Activated CD8-positive, alpha-beta T cell treated with anti-CD3 and anti-CD28 coated beads for 36 hours (primary cell): ENCODE measurements at places on chromosomes 2 and 18.
A peak's percentile ranks its signal among the peaks of the same experiment; 100 is the strongest.

DNA sequence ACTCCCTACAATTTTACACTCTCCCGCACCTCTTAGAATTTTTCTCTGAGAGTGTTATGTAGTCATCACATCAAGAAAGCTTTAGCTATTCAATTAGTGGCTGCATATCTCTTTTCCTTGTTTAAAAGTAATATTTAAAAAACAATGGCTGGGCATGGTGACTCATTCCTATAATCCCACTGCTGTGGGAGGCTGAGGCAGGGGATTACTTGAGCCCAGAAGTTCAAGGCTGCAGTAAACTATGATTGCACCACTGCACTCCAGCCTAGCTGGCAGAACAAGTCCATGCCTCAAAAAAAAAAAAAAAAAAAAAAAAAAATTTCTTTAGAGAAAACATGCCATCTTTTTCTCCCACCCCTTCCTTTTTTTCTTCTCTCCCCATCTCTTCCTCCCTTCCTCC lies 44.3 kb downstream of the AQP4 start:
- DNase-seq, result no peak

- DNase-seq, result no peak
Measured at GRCh38 chr2:171630812-171631626, 56.2 kb upstream of the DYNC1I2 start.

DNA sequence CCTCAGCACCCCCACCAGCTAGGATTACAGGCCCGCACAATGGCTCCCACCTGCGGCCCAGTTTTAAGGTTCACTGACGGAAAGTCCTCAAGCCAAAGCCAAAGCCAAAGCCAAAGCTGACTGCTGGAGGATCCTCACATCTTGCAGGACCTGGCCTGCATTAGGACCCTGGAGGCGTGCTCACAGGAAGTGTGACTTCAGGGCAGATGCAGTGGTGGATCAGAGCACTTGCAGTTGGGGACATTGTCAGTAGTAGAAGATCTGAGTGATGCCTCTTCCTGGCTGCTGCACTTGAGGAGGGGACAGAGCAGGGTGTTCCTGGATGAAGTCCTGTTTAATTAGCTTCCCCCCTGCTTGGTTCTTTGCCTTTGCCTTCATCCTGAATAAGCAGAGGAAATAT lies 69.0 kb upstream of the ALPP start:
- DNase-seq, result peak; percentile 69

DNA sequence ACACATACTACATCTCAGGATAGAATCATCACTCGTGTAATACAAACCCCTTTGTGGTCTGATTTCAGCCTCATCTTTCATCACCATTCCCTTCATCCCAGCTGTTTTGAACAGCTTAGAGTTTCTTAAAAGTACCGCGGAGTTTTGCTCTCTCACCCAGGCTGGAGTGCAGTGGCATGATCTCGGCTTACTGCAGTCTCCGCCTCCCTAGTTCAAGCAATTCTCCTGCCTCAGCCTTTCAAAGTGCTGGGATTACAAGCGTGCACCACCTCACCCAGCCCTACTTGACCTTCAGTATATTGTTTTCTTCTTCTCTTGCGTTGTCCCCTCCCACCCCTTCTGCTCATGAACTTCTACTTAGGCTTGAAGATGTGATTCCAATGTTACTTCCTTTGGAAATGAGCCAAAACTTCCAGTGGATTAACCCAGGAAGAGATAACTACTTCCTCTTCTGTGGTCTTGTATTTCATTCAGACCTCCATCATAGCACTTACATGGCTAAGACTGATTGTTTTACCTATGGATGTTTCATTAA lies 15.8 kb downstream of the ERLEC1 start:
- no peak for DNase-seq

DNA sequence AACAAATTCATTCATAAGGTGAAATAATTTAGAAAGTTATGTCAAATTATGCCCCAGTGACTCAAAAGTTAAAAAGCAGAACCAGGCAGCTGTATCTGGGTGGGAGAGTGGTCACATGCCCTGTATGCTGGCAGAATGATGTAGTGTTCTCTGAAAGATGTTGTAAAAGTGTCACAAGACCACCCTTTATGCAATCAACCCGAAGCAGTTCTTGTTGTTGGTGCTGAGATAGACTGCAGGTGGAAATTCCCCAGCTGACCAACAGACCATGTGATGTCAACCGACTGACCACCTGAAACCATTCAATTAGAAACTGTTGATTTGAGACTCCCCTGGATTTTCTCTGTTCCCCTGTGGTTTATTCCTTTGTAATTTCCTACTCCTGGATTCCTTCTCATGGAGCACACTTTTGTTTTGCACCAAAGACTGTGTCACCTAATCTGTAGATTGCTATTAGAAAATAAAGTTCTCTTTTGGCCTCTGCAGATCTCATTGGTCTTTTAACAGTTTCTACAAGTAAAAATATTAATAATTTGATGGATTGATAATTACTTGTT lies 1341.3 kb upstream of the LRRTM1 start:
- DNase-seq, result no peak

GRCh38 chr18:49174478-49174877 lies 223.7 kb upstream of the SMAD7 start:
- DNase-seq, result no peak

- no peak for DNase-seq
Measured at GRCh38 chr2:44233450-44234128, 41.7 kb upstream of the SLC3A1 start.

DNA sequence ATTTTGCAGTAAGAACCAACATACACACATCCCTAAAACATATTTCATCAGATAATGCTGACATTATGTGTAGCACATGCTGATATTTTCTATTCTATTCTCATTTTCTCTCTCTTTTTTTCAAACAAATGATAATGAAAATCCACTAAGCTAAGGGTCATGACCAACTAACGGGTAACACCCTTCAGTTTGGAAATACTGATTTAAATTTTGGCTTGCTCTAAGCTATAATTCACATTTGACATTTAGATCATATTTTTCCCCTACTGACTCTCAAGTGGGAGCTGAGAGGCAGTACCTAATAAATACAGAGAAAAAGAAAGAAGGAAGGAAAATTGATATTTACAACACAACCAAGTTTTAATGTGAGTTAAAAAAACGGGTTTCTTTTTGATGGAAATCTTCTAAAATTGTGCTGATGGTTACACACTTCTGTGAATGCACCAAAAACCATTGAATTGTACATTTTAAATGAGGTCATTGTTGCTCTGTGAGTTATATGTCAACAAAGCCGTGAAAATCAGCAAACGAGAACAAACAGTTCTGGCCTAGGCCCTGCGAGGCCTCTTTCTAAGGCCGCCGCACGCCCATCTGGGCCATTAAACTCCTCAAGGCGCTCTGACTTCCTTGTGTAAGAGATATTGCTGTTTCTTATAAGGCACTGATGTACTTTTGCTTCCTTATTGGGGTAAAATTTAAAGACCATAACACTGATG lies 124.2 kb downstream of the GALR1 start:
- DNase-seq, result no peak

GRCh38 chr18:11035814-11036495 lies 113.4 kb downstream of the PIEZO2 start:
- DNase-seq, result no peak

DNA sequence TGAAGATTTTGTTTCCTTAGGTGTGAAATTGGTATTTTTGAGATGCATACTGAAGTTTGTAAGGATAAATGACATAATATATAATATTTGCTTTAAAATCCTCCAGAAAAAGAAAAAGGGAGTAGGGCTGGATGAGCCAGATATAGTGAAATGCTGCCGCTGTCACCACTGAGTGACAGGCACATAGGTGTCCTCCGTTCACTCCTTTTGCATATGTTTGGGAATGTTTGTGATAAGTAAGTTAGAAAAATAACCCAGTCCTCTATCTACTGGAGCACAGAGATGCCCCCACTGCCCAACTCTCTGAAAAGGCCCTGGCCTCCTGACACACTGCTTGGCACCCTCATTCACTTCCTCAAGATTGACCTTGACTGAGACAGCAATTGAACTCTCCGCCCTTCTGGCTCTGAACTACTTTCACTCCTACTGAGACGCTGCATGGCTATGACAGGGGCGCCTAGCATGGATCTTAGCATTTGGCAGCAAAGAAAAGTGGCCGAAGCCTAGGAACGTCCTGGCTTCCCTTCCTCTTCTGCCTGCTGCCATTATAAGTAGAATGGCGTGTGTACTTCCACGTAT lies 10.1 kb downstream of the ID2 start:
- no peak for DNase-seq

DNA sequence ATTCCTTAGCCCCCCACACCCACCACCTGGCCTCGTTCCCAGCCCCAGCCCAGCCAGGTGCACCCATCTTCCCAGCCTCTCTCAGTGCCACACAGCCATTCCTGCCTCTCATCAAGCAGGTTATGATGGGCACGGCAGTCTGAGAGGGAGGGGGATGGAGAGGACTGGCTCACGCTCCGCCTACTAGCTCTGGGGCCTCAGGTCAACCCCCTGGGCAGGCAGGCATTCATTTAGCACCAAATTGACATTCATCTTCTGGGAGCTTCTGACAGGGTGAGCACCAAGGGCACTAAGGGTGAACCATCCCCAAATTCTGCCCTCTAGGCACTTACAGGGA lies 66.2 kb upstream of the FOSL2 start:
- DNase-seq, result no peak

GRCh38 chr2:170202437-170202836 lies 24.5 kb downstream of the MYO3B start:
- DNase-seq, result no peak

- DNase-seq, result no peak
Measured at GRCh38 chr2:3325458-3326181, 52.0 kb downstream of the EIPR1 start.

- no peak for DNase-seq
Measured at GRCh38 chr18:9950289-9951016, 36.6 kb downstream of the VAPA start.

DNA sequence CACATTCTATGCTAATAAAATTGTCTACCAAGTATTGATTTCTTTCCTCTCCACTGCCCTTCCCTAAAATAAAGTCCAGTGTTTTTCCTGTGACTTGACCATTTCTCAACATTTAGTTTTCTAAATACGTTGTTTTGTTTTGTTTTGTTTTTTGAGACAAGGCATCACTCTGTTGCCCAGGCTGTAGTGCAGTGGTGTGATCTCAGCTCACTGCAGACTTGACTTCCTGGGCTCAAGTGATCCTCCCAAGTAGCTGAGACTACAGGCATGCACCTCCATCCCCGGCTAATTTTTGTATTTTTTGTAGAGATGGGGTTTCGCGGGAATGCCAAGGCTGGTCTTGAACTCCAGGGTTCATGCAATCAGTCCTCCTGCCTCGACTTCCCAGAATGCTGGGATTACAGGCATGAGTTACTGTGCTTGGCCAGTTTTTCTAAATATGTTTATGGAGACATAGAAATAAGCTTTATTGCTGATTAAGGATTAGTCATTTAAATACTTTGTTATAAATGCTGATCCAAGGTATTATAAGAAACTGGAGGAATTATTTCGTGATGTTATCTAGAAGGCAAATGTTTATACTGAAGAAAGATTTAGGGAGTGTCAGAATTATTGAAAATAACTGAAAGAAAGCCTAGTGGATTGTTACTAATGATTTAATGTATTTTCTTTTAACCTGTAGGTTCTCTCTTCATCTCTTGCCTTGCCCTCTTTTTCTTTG lies 5.7 kb upstream of the HTR2B start:
- DNase-seq, result no peak

GRCh38 chr2:177906041-177906718 lies 166.4 kb downstream of the PDE11A start:
- DNase-seq, result peak; percentile 79

- DNase-seq, result peak; percentile 20
Measured at GRCh38 chr2:111167076-111167862, 46.6 kb downstream of the BCL2L11 start.

GRCh38 chr2:137179542-137179941 lies 414.2 kb downstream of the THSD7B start:
- no peak for DNase-seq

GRCh38 chr2:139209586-139209985 lies 429.4 kb upstream of the NXPH2 start:
- no peak for DNase-seq

- no peak for DNase-seq
Measured at GRCh38 chr2:99127981-99128380, 13.5 kb upstream of the C2orf15 start.

GRCh38 chr2:73651591-73652230 lies 9.5 kb upstream of the NAT8 start:
- DNase-seq, result no peak

GRCh38 chr2:239670463-239671120 lies 269.8 kb upstream of the HDAC4 start:
- DNase-seq, result no peak

DNA sequence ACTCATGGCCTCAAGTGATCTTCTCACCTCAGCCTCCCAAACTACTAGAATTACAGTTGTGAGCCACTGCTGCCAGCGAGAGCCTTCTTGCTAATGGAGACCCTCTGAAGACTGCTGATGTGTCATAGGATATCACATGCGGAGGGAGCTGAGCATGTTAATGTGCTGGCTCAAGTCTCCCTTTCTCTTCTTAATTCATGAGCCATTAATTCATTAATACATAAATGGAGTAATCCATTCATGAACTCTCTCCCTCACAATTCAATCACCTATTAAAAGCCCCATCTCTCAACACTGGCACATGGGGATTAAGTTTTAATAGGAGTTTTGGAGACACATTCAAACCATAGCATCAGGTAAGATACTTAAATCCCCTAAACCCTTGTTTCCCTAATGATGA lies 54.8 kb downstream of the SYT4 start:
- DNase-seq, result no peak

DNA sequence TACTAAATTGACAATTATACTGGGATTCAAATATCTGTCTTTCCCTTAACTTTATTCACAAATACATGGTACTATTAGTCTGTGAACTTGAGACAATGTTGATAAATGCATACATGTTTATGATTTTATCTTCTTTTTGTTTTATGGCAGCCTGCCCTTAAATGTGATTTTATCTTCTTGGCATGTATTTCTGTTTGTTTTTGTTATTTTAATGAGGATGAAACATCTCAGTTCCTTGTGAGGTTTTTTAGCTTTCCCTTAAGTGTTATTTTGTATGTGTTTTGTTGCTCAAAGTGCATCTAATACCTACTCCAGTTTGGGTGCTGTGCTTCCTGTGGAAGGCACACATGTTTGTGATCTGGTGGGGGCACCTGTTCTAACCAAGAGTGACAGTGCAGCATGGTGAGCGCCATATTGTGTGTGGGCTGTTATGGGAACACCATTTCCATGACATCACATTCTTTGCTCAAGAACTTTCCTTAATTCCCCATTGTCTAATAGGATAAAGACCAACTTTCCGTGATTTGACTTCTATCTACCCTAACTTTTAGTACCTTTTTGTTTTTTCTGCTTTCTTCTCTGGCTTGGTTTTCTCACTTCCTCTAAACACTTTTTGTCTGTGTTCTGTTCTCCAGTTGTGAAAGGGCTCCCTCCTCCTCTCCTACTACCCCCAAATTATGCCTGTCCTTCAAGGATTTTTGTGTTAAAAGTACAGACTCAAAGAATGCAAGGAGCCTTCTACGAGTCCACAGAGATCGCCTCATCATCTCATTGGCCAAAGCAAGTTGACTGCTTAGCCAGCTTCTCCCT lies 162.1 kb upstream of the TTC39C start:
- DNase-seq, result no peak

- peak; percentile 92 for DNase-seq
Measured at GRCh38 chr2:201116115-201116958, at the start of gene CFLAR. Gene CFLAR (plus strand): TSS chr2:201116164. CDS start chr2:201129866, 13,702 bp downstream.
